ENCODE measurements at places on chromosomes 12 and 14.

DNA sequence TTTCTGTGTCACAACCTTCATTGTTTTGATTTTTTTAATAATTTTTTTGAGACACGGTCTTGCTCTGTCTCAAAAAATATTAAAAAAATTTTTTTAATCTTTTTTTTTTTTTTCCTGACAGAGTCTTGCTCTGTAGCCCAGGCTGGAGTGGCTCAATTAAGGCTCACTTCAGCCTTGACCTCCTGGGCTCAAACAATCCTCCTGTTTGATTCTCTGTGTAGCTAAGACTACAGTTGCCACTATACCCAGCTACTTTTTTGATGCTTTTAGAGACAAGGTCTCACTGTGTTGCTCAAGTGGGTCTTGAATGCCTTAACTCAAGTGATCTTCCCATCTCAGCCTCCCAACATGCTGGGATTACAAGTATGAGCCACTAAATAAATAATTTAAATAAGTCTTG, 9.2 kb upstream of the PRH2 start:
- no peak for DNase-seq

DNA sequence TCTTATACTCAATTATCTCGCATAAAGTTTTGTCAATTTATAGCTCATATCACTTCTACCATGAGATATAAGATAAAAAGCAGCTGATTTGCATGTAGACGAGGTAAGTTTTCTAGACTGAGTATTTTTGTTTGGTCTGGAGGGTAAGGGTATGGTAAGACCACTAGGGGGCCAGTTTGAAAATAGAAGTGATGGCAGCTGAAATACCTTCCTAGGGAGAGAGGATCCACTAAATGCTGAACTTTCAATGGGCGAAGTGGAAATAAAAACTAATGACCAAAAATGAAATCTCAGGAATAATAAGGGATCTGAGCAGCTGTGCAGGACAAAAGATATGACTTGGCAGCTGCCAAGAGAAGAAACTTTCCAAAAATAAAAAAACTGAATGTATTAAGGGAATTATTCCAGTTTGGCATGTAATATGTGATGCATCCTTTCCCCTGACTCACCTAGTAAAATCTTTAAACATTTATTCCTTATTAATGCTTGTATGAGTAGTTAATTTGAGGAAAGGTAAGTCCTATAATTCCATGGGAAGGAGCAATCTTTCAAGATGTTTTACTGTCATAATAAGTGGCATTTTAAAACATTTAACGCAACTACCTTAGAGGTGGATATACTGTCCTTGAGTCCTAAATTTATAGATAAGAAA, 754.5 kb downstream of the C12orf50 start:
- no peak for DNase-seq

- no peak for DNase-seq
These were observed 21.3 kb upstream of the RFLNA start for GRCh38 chr12:124273630-124274029.

GRCh38 chr12:72684491-72684890, 412.3 kb downstream of the TRHDE start:
- DNase-seq = no peak

DNA sequence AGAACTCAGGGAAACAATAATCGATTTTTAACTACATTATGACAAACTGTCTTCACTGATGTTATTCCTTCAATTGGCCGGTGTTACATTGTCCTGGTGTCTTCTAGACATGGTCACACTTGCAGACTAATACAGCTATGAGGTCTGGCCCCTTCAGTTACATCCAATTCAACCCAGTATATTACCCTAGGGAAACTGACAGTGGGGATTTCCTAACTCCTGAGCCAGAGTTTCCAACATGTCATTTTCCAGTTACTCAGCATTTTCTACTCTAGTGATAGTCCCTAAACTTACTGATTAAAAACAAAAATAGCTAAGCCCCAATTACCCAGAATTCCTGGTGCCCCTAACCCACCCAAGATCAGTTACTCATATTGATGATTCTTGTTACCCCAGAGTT, 21.1 kb downstream of the IFNG start:
- no peak for DNase-seq

DNA sequence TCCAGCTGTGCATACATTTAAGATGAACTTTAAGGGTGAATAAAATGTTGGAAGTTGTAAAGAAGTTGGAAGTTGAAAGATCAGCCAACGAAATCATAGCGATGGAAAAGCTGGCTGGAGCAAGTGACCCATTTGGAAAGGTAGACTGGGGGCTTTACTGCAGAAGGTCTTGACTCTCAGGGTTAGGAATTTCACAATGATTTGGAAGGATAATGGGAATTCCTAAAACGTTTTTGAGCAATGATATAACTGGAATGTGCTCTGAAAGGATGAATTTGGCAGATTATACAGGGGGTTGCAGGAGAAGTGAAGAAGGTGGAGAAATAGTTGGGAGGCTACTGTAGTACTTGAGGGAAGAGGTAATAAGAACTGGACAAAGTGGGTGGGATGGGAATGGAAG, 27.4 kb downstream of the EMP1 start:
- no peak for DNase-seq

DNA sequence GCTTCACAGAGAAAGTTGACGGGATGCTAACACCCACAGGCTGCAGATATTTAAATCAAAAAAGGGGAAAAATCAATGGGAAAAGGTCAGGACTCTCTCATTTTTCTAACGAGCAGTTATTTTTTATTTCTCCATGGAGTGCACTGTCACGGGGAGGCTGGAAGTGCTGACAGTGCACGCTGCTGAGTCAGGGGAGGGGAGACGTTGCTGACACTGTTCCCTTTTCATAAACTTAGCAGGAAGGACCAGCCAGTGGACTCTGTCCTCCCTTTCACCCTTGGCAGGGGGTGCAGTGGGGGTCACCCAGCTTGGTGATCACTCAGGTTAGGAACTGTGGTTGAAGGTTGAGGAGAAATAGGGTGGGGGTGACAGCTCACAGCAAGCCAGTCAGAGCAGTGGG, 65.6 kb upstream of the FUT8 start:
- no peak for DNase-seq

DNA sequence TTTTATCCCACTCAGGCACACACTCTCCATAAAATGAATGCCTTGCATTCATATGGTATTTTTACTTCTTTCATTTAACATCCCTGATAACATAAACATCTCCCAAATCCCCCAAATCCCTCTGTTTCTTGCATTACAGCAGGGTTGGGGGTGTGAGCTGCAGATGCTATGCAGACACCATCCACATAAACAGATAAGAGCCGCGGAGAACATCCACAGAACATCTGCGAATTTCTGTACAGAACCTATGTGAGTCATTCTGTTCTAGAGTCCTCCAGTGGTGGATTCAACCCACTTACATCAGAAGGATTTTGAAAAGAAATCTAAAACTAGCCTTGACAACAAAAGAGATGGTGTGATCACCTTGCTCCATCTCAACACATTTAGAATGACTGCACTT, 20.3 kb downstream of the FBLN5 start:
- no peak for DNase-seq

DNA sequence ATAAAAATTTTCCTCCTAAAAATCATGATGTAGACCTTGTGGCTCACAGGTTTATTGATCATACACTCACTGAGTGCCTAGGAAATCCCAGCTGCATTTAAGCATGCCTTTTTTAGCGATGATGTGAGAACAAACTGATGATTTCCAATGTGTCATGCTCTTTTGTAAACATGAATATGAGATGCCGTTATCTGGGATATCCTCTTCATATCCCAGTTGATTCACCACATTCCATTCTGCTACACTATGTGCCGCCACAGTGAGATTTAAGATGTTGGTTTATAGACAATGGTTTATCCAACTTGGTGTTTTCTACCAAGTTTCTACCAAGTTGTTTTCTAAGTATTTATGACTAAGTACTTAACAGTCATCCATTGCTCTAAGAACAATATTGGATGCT, 5.2 kb downstream of the OR4E1 start:
- no peak for DNase-seq

Data from ureter (tissue), 1 donor.